ENCODE measurements at places on chromosomes 7 and 10.

DNA sequence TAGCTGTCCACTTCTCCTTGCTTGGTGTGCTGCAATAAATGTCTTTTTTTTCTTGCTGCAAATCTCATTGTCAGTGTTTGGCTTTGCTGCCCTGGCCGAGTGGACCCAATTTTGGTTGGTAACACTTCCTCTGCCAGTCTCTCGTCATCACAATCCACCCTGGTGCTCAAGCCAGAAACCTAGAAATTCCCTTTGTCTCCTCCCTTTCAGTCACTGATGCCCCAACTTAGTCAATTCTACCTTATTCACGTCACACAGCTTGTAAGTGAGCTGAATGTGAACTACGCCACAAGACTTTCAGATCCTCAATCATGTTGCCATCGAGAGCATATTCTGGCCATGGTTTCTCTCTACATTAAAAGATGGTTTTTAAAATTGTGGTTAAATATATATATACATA, 13.0 kb upstream of the FRA10AC1 start:
- no peak for DNase-seq

DNA sequence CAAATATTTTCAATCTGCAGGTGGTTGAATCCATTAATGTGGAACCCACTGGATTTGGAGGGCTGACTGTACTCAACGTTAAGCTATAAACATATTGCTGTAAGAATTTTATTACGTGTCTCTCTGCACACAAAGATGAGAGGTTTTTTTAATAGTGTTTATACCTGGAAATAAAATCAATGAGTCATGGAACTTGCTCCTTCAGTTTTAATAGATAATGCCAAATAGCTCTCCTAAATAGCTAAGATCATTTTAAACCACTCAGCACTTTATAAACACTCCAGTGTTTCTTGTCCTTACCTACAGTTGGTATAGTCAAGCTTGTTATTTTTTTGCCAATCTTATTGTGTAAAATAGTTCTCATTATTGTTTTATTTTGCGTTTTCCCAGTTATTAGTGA, 455.6 kb upstream of the FZD8 start:
- DNase-seq: no peak

DNA sequence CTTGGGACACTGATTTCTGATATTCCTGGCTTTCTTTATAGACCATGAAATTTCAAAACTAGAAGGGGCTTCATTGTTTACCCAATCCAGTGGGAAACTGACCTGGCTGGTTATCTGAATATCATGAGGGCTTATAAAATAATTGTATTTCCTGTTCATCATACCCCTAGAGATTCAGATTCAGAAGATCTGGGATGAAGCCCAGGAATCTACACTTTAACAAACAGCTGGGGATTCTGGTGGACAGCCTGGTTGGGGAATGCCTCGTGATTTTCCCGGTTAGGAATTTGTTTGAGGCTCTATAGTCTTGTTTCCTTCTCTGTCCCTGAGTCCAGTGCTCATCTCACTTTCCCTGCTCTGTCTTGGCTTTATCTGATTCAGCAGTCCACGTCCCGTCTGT, 110.3 kb downstream of the ADRA2A start:
- DNase-seq: no peak

DNA sequence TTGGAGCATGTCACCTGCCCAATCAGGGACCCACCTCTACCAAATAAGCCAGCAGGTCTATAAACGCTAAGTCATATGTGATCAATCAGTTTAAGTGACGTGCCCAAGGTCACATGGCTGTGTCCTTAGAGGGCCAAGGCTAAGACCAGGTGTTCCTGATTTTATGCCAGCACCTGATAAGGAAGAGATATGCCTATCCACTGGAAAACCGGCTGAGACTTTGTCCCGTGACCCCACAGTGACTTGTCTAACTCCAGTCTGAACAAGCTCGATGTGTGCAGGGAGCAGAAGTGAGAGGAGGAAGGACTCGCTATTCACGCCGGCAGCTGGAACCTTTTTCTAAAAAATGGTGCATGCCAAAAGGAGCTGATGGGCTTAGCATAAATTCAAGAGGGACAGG, 57.0 kb downstream of the PRKAG2 start:
- no peak for DNase-seq

DNA sequence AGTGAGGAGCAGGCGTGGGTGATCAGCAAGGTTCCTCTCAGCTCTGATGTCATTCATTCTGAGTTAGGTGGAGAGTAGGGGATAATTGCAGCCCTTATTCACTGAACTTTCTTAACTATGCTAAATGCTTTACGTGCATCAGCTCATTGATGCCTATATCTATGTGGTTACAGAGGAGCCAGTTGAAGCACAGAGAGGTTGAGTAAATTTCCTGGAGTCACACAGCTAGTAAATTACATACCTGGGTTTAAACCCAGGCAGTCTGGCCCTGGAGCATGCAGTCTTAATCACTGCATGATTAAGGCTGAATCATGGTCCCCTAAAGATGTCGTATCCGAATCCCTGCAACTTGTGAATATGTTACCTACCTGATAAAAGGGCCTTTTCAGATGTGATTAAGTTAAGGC, 99.6 kb downstream of the GRK5 start:
- DNase-seq: no peak

GRCh38 chr10:97475936-97476594, 22.2 kb downstream of the MMS19 start:
- DNase-seq: no peak
